Upper lobe of left lung (tissue), 6 donors: ENCODE measurements at places on chromosomes 5 and 9. TPM values are rescaled to one million over a fixed set of nuclear protein-coding genes. Genes with fewer than 3 reads are reported as not detected.

GRCh38 chr5:164256351-164256750 lies 750.9 kb downstream of the MAT2B start:
- no peaks in the 10 kb centered on the region for H3K36me3 ChIP-seq
- H3K27me3 ChIP-seq = no peaks in the 10 kb centered on the region
- H3K4me1 ChIP-seq = no peaks in the 10 kb centered on the region
- no peak overlapping the region for H3K4me3 ChIP-seq

DNA sequence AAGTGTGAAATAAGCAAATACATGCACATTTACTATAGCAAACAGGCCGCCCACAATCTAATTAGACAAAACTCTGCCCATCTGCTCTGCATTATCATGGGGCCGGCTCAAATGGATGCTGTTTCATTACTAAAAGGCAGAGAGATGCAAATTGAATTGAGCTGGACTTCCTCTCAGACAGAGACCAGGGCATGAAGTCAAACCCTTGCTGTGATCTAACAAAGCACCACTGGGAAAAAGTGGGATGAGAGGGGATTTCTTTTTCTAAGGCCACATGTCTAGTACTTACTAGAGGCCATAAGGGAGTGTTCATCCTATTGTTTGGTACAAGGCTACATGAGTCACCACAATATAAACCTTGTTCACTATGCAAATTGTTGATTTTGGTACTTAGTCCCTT lies 614.7 kb downstream of the ISL1 start:
- H3K36me3 ChIP-seq = no peaks in the 10 kb centered on the region
- no peak overlapping the region for H3K27ac ChIP-seq
- no peaks in the 10 kb centered on the region for H3K27me3 ChIP-seq
- DNase-seq = no peak

DNA sequence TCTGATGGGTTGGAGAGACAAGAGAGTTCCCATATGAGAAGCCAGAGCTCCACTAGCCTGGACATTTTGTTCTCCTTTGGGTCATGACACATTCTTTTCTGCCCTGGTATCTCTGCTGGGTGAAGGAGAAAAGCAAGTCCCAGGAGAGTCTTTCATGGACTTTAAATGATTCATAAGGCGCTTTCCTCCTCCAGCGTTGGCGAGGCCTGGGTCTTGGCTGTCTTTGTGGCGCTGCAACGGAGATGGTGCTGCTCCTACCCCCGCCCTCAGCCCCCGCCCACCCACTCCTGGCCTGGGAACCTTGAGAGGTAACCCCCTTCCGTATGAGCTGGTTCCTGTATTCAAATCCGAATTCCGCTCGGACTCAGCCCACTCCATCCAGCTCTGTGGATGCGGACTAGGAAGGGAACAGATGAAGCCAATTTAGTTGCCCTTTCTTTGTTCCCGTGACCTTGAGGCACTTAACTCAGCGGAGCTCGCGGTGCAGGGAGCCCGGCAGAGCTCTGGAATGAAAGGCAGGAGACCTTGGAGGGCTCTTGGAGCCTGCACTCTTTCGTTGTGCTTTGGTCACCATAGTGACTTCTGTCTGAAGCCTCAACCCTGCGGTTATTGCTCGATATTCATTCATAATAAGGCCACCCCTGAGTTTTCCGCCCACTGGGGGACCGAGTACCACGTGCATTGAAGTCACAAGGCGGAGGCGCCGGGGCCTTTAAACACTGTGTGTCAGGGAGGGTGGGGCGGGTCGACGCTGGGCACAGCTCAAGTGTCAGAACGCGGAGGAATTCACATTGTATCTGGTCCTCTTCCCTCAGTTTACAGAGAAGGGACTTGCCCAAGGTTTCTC lies 14.0 kb upstream of the PWWP2A start:
- H3K4me3 ChIP-seq = peak overlapping the region; percentile 12
- no peaks in the 10 kb centered on the region for H3K27me3 ChIP-seq
- DNase-seq = peak; percentile 40
- H3K36me3 ChIP-seq = no peaks in the 10 kb centered on the region

- DNase-seq = no peak
- H3K27me3 ChIP-seq = no peaks in the 10 kb centered on the region
- no peaks in the 10 kb centered on the region for H3K4me1 ChIP-seq
- no peak overlapping the region for H3K4me3 ChIP-seq
Measured at GRCh38 chr5:57470339-57470738, 12.3 kb downstream of the ACTBL2 start.

GRCh38 chr5:124537107-124537506 lies 209.3 kb downstream of the ZNF608 start:
- no peaks in the 10 kb centered on the region for H3K27me3 ChIP-seq
- no peaks in the 10 kb centered on the region for H3K36me3 ChIP-seq
- no peaks in the 10 kb centered on the region for H3K4me1 ChIP-seq
- no peak overlapping the region for H3K27ac ChIP-seq
- DNase-seq = no peak

GRCh38 chr5:131649161-131649560 lies 14.1 kb upstream of the RAPGEF6 start:
- H3K36me3 ChIP-seq = peaks cover 74% of the 10 kb centered on the region
- no peak for DNase-seq
- H3K27me3 ChIP-seq = no peaks in the 10 kb centered on the region
- no peaks in the 10 kb centered on the region for H3K4me1 ChIP-seq

DNA sequence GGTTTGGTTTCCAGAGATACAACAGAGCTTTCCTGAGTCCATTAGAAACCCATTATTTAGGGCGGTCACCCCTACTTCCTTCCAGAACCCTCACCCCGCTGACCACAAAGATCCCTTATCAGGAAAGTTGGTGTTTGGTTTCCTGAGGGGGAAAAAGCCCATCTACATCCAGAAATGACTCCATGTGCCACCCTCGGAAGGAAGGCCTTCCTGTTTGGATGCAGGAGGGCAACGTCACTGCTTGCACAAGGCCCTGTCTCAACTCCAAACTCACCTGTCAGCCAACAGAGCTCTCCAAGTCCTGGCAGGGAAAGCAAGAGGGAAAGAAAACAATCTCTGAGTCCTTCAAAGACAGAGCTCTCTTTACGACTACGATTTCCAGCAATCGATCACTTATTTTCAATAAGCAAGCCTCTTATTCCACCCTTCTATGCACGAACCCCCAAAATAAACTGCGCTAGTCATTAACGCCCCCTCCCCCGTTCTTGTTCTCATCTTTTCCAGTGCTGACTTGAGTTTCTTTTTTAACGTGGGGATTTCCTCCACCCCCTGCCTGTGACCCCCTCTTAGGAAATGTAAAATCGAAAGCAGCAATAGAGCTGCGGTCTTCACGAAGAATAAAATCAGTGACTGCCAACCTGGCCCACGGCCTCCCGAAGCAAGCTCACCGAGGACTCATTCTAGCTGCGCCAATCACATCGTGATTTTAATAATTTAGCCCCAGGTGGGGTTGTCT lies 35.7 kb upstream of the NTNG2 start:
- peak overlapping the region; percentile 1 for H3K27ac ChIP-seq
- H3K4me3 ChIP-seq = no peak overlapping the region
- no peaks in the 10 kb centered on the region for H3K27me3 ChIP-seq
- DNase-seq = no peak
- peaks cover 7% of the 10 kb centered on the region for H3K4me1 ChIP-seq
- H3K36me3 ChIP-seq = no peaks in the 10 kb centered on the region

- H3K27ac ChIP-seq = peak overlapping the region; percentile 92
- H3K4me1 ChIP-seq = peaks cover 22% of the 10 kb centered on the region
- no peak for DNase-seq
- peak overlapping the region; percentile 77 for H3K4me3 ChIP-seq
- H3K36me3 ChIP-seq = no peaks in the 10 kb centered on the region
Measured at GRCh38 chr5:76404223-76405211, 1.4 kb downstream of the IQGAP2 start.

- no peaks in the 10 kb centered on the region for H3K27me3 ChIP-seq
- DNase-seq = no peak
- no peak overlapping the region for H3K27ac ChIP-seq
- no peak overlapping the region for H3K4me3 ChIP-seq
- H3K36me3 ChIP-seq = no peaks in the 10 kb centered on the region
Measured at GRCh38 chr5:39941416-39941815, 516.6 kb upstream of the DAB2 start.

DNA sequence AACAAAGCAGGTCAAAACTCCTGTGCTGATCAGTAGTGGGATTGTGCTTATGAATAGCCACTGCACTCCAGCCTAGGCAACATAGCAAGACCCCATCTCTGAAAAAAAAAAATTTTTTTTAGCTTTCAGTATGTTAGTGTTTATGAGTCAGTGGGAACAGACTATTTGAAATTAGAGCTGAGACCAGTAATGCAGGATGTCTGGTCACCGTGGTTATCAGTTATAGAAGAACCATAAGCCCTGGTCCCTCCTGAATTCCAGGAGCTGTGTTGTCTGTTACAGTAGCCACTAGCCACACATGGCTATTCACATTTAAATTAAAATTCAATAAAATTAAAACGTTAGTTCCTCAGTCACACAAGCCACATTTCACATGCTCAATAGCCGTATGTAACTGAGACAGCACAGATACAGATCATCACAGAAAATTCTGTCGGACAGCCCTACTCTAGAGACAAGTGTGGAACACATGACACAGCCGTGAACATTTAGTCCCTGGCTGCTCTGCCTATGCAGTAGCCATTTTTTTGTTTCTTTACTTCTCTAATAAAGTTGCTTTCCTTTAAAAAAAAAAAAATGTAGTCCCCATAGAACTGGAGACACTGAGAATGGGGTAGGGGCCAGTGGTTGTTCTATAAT lies 96.1 kb upstream of the SAP30L start:
- H3K27me3 ChIP-seq = no peaks in the 10 kb centered on the region
- no peak overlapping the region for H3K27ac ChIP-seq
- no peak overlapping the region for H3K4me3 ChIP-seq
- no peaks in the 10 kb centered on the region for H3K36me3 ChIP-seq
- no peaks in the 10 kb centered on the region for H3K4me1 ChIP-seq

DNA sequence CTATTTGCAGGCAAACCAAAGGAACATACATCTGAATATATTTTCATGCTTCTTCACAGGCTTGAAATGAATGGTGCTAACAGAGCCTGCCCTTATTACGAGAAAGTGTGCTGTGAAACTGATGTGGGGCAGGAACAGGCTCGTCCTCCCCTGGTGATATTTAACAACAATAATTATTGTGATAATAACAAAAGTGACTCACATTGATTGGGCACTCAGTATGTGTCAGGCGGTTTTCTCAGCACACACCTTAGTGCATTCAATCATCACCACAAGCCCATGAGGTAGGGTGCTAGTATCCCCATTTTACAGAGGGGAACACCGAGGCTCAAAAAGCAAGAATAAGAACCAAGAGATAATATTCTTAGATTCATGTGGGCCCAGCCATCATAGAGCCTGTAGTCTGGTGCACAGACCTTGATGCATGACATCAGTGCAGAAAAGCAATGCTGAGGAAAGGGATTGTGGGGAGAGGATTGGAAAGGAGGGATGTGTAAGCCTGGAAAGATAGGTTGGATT lies 18.1 kb upstream of the BOD1 start:
- H3K36me3 ChIP-seq = no peaks in the 10 kb centered on the region
- no peak for DNase-seq
- H3K27ac ChIP-seq = no peak overlapping the region
- H3K4me1 ChIP-seq = no peaks in the 10 kb centered on the region
- H3K4me3 ChIP-seq = no peak overlapping the region
- no peaks in the 10 kb centered on the region for H3K27me3 ChIP-seq

DNA sequence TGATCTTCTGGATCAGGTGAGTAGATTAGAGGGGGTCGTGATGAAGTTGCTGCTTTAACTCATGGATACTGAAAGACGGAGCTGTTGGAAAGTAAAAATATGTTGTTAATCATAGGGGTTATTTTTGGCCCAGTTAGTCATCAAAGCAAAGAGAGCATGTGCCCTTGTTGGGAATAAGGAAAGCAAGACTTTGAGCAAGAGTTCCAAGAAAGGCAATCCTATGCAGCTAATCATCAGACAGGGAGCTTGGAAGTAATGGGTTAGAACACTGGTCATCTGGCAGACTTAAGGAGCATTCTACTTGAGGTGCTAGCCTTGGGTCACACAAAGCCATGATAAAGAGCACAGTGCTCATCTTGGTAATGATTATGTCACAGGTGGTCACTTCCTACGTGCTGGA lies 18.3 kb downstream of the ASPN start:
- H3K4me3 ChIP-seq = no peak overlapping the region
- no peaks in the 10 kb centered on the region for H3K4me1 ChIP-seq
- H3K36me3 ChIP-seq = no peaks in the 10 kb centered on the region
- H3K27me3 ChIP-seq = no peaks in the 10 kb centered on the region
- no peak for DNase-seq

DNA sequence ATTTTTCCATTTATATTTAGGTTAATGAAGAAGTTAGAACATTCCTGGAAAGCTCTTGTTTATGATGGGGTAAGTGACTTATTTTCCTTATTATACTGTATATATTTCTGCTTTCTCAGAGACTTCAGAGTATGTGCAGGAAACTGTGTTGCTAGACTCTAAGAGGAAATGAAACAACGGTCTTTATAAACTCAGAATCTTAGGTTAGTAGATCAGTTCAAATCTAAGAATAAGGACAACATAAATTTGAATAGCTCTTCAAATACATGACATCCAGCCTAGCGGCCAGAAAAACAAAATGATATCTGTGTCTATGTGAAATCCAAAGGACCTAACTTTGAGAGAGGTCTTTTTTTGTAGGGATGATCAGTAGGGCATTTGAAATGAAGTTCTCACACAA lies 94.3 kb downstream of the PRKACG start:
- H3K27ac ChIP-seq = no peak overlapping the region
- H3K4me3 ChIP-seq = no peak overlapping the region
- no peaks in the 10 kb centered on the region for H3K4me1 ChIP-seq
- no peaks in the 10 kb centered on the region for H3K27me3 ChIP-seq
- no peak for DNase-seq
- no peaks in the 10 kb centered on the region for H3K36me3 ChIP-seq

ITGA2 gene
- total RNA-seq = 14.1 TPM

THBS4 gene
- total RNA-seq = 1.2 TPM

FIBCD1 gene
- 3.3 TPM for total RNA-seq

BOD1 gene
- 36.0 TPM for total RNA-seq

ANKRD33B gene
- total RNA-seq = 7.9 TPM

PRR7 gene
- 9.2 TPM for total RNA-seq
